ENCODE measurements at places on chromosomes 3 and 15.

DNA sequence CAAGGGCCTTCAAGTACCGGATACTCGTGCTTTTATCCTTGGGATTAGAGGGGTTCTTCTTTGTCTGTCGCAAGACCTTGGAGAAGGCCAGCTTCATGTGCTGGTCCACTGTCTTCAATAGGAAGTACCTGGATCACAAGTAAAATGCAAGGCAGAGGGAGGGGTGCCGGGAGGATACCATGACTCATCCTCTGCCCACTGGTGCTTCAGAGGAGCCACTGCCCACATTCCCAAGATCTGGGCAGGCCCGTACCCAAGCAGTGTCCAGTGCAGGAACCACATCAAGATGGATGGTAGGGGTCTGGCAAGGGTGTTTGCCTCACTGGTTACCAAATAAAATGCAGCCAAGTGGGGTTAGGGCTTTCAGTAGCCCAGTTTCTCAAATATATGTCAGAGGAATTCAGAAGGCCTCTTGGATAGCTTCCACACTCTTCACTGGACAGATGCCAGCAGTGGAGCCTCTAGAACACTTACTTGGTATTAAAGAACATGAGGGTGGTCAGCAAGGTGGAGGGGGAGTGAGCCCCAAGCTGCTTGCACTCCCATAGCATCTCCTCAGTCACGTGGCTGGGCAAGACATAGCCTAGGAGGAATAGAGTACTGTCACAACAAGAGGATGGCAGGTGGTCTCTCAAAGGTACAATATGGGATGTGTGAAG, 3.6 kb upstream of the IMPDH2 start:
- no peak for DNase-seq

- no peak for DNase-seq
These were observed 26.1 kb upstream of the MUC13 start for GRCh38 chr3:124960698-124961097.

DNA sequence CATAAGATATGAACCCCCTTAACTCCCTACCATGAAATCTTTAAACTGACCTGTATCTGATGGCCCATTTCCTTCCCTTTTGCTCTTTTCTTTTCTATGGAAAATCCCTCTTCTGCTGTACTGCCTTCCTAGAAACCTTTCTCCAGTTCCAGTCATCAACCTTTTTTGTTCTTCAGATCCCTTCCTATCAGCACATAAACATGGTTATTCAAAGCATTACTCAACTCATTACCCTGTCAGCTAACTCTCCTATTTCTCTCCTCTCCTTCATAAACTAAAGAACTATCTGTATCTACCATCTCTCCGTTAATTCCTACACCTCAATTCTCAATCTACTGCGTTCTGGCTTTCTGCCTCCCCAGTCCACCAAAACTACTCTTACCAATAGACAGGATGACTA, 13.0 kb downstream of the TERC start:
- DNase-seq = no peak

DNA sequence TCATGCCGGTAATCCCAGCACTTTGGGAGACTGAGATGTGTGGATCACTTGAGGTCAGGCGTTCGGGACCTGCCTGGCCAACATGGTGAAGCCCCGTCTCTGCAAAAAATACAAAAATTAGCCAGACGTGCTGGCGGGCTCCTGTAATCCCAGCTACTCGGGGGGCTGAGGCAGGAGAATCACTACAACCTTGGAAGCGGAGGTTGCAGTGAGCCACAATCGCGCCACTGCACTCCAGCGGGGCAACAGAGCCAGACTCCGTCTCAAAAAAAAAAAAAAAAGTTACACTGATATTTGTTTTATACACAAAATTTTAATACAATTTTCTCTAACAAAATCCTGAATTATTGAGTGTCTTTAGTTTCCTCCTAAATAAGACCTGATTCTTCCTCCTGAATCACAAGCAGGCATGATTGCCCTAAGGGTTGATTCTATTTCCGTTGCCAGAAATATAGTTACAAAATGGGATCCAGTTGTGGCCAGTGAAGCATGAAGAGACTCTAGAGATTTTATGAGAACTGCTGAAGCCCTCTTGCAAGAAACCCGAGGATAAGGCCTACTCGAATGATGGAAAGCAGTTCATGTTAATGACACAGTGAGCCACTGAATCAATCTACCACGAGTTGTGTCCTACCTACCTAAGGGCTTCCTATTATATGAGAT, 9.6 kb upstream of the SMARCC1 start:
- no peak for DNase-seq

GRCh38 chr3:13207578-13207922, 134.3 kb upstream of the IQSEC1 start:
- DNase-seq = no peak

- no peak for DNase-seq
These were observed 47.4 kb upstream of the SEC22A start for GRCh38 chr3:123154020-123154985.

GRCh38 chr3:12656193-12656592, 7.7 kb downstream of the RAF1 start:
- no peak for DNase-seq

DNA sequence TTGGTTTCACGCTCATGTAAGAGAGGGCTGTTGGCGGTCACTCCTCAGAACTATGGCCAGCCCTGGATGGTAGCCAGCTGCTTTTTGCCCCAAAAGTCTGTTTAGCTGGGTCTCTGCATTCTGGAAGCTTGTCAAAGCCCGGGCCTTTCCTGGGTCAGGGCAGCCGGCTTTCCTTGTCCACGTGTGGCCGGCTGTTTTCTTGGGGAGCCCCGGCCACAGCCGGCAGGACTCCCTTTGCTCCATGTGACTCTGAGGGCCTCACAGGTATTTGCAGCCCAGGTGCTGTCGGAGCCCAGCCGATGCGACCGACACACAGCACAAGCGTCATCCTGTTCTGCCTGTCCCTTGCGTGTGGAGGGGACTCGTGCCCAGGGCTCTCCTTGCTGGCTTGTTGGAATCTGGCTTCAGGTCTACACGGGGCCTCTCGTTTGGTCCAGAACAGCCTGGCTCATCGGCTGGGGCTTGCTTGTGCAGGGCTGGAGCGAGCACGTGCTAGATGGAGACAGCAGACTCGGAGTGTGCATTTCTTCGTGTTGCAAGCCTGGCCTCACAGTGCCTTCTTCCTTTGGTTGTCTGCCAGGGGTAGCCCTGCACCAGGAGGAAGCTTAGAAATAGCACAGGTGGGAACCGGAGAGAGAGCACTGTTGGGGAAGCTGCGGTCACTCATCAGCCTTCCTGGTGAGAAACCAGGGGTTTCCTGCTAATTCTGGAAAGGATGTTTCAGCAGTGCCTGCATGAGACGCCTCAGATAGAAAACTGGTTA, 51.5 kb downstream of the PGPEP1L start:
- no peak for DNase-seq

DNA sequence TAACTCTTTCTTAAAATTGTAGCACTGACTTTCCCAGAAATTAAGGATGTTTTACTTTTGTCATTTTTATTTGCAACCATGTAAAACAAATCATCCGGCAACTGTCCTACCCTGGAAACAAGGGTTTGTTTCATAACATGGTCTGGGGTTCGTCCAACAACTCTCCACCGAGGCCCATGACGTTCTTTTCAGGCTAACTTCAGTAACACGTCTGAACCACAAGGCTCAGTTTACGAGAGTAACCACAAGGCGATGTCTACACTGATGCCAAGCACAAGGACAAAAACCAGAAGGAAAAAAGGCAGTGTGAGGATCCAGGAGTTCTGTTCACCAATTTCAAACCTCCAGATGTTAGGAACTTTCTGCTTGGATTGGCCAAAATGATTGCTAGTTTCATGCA, 546.1 kb downstream of the NTRK3 start:
- no peak for DNase-seq

- no peak for DNase-seq
These were observed 81.1 kb downstream of the XXYLT1 start for GRCh38 chr3:195189821-195190220.

- DNase-seq = no peak
These were observed 361.0 kb upstream of the IL12A start for GRCh38 chr3:159627634-159628033.

- no peak for DNase-seq
These were observed 176.0 kb downstream of the SHOX2 start for GRCh38 chr3:157930000-157930780.

DNA sequence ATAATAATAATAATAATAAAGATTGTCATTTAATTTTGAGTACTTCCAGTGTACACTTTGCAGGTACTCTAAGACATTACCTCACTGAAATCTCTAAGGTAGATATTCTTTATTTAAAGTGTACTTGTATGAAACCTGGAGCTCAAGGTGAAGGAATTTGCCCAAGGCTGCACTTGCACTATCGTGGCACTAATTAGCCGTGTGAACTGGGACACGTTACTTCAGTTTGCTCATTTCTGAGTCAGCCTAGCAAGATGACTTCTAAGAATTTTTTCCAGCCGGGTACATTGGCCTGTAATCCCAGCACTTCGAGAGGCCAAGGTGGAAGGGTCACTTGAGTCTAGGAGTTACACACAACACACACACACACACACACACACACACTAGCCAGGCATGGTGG, 33.5 kb downstream of the MLH1 start:
- DNase-seq = no peak

DNA sequence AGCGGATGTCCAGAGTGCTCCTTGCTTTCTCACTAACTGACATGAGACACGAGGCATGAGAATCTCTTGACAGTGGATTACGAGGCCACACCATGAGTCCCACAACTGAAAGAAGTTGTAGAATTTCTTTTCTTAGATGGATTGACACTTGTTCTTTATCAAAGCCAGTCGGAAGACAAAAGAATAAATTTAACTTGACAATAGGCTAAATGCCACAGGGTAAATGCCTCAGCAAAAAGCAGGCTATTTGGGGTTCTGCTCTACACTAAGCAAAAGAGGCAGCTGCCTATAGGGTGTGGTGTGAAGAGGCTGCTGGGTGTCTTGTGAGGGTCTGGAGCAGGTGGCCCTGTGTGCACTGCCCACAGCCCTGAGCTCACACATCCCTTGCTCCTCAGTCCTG, 135.1 kb upstream of the SEMA6D start:
- no peak for DNase-seq

- DNase-seq = no peak
These were observed 71.7 kb upstream of the AGTR1 start for GRCh38 chr3:148625991-148626390.

DNA sequence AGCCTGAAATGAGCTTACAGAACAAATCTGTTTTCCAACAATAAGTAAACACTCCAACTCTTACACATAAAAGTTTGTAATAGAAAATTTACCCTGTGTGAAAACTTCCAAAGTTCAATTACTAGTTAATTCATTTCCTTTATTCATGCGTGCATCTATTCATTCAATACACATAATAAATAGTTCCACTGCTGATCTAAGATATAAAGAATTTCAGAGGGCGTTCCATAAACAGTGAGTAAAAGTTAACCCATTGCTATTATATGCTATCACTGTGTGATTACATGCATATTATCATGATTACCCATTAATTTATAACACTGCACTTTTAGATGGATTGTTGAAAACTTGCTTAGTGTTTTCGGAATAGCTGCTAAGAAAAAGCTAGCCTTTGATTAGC, 36.2 kb upstream of the CFAP20DC start:
- DNase-seq = no peak

DNA sequence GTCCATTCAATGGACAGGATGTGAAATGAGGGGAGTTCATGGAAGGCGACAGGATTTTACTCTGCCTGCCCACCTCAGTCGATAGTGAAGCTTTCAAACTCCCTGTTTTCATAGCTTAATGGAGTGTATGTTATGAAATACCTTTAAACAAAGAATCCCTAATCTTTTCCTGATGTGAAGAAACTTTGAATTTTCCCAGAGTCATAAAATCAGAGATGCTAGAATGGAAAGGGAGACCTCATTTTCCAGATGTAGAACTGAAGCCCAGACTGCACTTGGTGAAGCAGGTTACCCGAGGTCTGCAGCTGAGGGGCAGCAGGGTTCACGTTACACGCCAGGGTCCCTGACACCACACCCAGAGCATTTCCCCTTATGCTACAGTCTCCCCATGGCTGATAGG, 34.7 kb upstream of the LACTB start:
- no peak for DNase-seq

DNA sequence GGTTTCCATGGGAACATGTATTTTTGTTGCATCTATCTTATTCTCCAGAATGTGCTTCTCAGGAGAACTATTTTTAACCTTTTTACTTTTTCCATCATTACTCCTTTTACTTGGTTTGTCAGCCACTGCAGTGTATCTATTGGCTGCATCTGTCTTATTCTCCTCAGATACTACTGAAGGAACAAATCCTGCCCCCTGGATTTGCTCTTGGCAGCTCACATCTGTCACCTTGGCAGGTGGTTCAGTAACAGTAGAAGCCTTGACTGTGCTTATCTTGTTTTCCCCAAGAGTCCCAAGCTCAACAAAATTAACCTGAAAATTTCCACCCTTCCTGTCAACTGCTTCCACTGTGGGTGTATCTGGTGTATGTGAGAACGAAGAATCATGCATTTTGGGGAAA, 106.0 kb downstream of the MAP4 start:
- DNase-seq = no peak

GRCh38 chr3:111314181-111314873, 227.7 kb upstream of the CD96 start:
- DNase-seq = no peak

- no peak for DNase-seq
These were observed 1.9 kb upstream of the TRA2B start for GRCh38 chr3:185939721-185940120.

DNA sequence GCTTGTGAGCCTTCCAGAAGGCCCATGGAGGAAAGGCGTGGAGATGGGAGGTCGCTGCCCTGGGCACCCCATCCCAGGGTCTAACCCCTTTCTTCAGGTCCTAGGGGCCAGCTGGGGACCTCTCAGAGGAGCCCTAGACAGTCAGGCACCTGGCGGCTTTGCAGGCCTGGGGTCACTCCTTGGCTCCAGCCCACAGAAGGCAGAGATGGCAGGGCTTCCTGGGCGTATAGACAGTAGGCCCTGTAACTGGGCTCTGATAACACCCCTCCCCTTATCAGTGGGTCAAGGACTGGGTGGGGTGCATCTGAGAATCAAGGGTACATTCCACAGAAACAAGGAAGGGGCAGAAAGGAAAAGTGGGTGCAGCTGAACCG, 16.7 kb downstream of the ZDHHC19 start:
- DNase-seq = no peak

GRCh38 chr15:57109005-57109404, 190.6 kb downstream of the TCF12 start:
- peak; percentile 28 for DNase-seq

- peak; percentile 73 for DNase-seq
These were observed 1029.3 kb upstream of the CFAP20DC start for GRCh38 chr3:60079076-60079475.

DNA sequence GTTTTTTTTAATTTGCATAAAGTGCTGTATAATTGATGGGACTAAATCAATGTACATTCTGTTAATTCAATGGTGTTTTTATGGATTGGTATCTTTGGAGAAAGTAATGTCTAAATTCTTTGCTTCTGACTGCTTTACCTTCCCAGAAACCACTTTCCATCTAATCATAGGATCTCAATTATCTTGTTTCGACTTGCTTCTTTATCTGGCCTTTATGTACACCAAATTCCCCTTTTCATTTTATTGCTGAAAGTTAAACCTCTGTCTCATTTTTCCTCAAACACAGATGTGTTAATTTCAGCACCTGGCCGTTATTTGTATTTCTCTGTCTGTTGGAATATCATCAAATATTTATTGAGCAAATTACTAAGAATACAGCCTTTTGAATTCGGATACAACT, 287.3 kb upstream of the GBE1 start:
- DNase-seq = no peak

All from NAMALWA (cell line).